ENCODE measurements at places on chromosomes 2 and 18.
A peak's percentile ranks its signal among the peaks of the same experiment; 100 is the strongest.

- no peak for DNase-seq
These were observed 167.7 kb downstream of the TXNL1 start for GRCh38 chr18:56470406-56471351.

DNA sequence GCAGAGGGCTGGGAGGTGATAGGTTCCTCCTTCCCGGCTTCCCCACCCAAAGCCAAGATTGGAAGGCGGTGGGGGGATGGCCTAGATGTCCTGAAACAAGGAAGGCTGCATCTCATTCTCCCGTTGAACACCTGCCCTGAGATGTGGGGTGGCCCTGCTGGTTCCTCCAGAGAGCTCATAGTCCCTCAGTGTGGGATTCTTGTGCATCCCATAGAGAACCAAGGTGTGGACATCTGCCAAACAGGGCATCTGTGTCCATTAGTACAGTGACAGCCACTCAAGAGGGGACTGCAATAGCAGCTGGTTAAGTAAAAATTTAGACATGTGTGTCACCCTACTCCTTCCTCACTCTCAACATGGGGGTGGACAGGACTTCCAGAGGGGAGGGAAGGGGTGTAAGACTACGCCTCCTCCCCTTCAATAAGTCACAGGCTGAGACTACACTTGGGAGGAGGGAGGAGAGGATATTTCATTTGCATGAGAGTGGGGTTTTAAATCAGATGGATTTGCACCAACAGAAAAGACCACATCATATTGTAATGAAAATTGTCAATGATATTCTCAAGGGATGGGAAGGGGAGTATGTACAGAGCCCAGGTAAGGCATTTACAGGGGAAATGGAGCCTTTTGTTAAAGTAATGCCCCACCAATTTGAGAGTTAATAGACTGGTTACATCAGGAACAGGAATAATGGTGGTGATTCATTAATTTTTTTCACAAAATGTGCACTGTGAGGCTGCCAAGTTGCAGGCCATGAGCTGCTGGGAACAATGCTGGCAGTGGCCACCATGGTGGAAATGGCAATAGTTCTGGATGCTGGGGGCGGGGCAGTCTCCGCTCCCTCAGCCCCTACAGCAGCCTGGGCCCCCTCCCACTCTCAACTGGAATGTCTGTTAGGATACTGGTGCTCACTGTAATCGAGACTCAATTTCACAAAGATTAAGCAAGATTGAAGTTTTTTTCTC lies 80.6 kb downstream of the TEX51 start:
- DNase-seq, result no peak

DNA sequence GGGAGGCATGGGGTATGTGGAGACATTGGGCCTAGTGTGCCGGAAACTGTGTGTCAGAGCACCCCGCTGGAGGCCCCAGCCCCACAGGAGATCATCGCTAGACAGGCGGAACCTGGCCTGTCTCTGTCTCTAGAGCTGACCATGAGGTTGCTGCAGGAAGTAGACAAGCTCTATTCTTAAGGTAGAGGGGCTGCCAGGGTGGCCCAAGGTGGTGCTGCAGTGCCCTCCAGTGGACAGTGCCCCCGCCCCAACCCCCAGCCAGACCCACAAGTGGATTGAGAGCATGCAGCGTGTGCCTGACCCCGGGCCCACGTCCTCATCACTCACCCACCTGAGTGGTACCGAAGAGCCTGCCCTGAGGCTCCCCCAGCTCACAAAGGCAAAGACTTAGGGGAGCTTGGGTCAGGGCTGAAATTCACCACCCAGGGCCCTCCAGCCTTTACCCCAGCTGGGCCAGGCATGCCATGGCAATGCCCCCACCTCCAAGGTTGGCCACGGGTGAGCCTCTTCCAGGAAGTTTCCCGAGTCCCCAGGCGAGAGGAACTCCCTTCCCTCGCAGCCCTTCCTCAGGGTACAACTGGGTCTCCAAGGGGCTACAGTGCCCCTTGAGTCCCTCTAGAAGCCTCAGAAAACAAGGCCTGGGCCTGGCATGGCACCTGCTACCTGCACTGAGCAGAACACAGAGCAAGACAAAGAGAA lies 155.0 kb downstream of the TTC32 start:
- DNase-seq, result no peak

GRCh38 chr2:102434655-102435381 lies 11.9 kb downstream of the IL18RAP start:
- no peak for DNase-seq

GRCh38 chr2:160703648-160704585 lies 210.3 kb upstream of the RBMS1 start:
- DNase-seq, result peak; percentile 37
